Naive thymus-derived CD8-positive, alpha-beta T cell (primary cell): ENCODE measurements at places on chromosomes 6 and 20. TPM values are rescaled to one million over a fixed set of nuclear protein-coding genes. Genes with fewer than 3 reads are reported as not detected.

DNA sequence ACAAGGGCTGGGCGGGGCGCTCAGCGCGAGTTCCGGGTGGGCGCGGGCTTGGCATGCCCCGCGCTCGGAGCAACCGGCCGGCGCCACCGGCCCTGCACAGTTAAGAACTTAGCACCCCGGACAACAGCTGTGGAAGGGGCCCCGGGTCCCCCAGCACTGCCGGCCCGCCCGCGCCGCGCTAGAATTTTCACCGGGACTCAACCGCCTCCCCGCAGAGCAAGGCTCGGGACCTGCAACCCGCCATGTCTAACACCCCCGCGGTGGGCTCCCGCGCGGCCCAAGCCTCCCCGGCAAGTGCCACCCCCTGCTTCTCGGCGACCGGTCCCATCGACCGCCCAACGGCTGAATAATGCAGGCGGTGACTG is 5.2 kb upstream of the PSMG4 start:
- H3K27ac ChIP-seq: no peak overlapping the region
- DNase-seq: no peak
- H3K36me3 ChIP-seq: no peaks in the 10 kb centered on the region

DNA sequence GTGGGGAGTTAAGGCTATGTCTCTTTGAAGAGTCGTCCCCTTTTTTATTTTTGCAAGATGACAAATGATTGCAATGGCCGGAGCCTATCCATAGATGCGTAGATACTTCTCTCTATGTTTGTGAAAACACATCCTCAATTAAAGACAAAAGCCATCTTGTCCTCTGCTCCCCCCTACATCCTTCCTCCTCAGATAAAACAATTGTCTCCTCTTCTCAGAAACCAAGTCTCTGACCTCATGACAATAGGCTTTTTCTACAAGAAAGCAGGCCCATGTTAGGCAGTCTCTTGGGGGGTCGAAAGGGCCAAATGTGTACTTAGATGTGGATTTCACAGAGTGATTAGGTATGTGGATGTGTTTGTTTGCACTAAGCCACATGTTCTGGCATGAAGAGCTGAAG is 51.1 kb upstream of the SSTR4 start:
- H3K27ac ChIP-seq: no peak overlapping the region
- peaks cover 13% of the 10 kb centered on the region for H3K27me3 ChIP-seq
- no peaks in the 10 kb centered on the region for H3K36me3 ChIP-seq
- no peak for DNase-seq
- H3K4me1 ChIP-seq: no peaks in the 10 kb centered on the region
- no peak overlapping the region for H3K4me3 ChIP-seq

DNA sequence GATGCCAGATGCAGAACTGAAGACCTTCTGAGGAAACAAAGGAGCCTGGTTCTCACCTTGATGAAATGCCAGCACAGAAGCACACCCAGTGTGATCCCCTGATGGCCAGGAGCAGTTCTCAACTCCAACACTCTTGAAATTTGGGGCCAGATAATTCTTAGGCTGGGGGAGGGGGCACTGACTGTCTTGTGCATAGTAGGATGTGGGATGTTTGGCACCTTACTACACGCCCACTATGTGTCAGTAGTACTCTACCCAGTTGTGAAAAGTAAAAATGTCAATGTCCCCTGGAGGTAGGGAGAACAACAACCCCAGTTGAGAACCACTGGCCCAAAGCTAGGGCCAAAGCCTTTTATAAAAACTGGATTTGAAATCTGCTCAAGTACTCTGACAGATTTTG is 398.3 kb upstream of the ARID1B start:
- H3K4me1 ChIP-seq: peaks cover 1% of the 10 kb centered on the region
- no peaks in the 10 kb centered on the region for H3K36me3 ChIP-seq
- no peak for DNase-seq
- no peak overlapping the region for H3K27ac ChIP-seq

- no peaks in the 10 kb centered on the region for H3K36me3 ChIP-seq
- H3K27ac ChIP-seq: no peak overlapping the region
- no peak for DNase-seq
- H3K27me3 ChIP-seq: peaks cover 59% of the 10 kb centered on the region
- H3K4me1 ChIP-seq: peaks cover 18% of the 10 kb centered on the region
Observed at GRCh38 chr6:106114492-106114891, 28.4 kb downstream of the PRDM1 start.

- peak within 1 kb of the TSS; percentile 100 for H3K27ac ChIP-seq
- H3K4me3 ChIP-seq: peak within 1 kb of the TSS; percentile 99
- H3K27me3 ChIP-seq: no peaks in the 10 kb centered on the region
- no peaks in the 10 kb centered on the region for H3K36me3 ChIP-seq
- peak; percentile 96 for DNase-seq
- H3K4me1 ChIP-seq: peaks cover 40% of the 10 kb centered on the region
Observed at GRCh38 chr6:43477235-43478007, at the start of gene TJAP1. TSS of gene TJAP1 (plus strand) at chr6:43477570. CDS start at chr6:43499002, 21,432 bp downstream.

DNA sequence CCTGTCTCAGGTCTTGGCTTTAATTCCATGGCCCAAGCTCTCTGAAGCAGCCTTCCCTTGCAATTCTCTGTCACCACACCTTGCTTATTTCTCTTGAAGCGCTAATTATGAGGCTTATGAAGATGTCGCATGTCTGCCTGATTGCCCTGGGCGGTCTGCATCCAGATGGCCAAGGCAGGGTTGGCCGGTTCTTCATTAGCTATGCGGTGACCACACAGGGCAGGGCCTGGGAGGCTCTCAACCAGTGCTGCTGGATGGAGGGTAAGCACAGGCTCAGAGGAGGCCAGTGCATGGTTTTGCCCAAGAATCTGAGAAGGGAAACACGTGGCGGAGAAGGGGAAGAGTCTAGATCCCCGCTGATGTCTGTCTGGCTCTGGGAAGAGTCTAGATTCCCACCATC is 528.7 kb downstream of the CDH26 start:
- H3K4me3 ChIP-seq: no peak overlapping the region
- H3K4me1 ChIP-seq: no peaks in the 10 kb centered on the region
- H3K27me3 ChIP-seq: peaks cover 9% of the 10 kb centered on the region
- no peaks in the 10 kb centered on the region for H3K36me3 ChIP-seq
- no peak overlapping the region for H3K27ac ChIP-seq
- DNase-seq: no peak

- no peaks in the 10 kb centered on the region for H3K36me3 ChIP-seq
- H3K4me1 ChIP-seq: peaks cover 78% of the 10 kb centered on the region
- H3K4me3 ChIP-seq: peak overlapping the region; percentile 63
- peak overlapping the region; percentile 4 for H3K27ac ChIP-seq
- no peak for DNase-seq
Observed at GRCh38 chr6:111982681-111983080, 71.2 kb upstream of the CCN6 start.

GRCh38 chr6:12354499-12354898 is 64.3 kb downstream of the EDN1 start:
- H3K27ac ChIP-seq: no peak overlapping the region
- peaks cover 8% of the 10 kb centered on the region for H3K36me3 ChIP-seq
- peaks cover 3% of the 10 kb centered on the region for H3K27me3 ChIP-seq
- no peak for DNase-seq
- peaks cover 14% of the 10 kb centered on the region for H3K4me1 ChIP-seq

DNA sequence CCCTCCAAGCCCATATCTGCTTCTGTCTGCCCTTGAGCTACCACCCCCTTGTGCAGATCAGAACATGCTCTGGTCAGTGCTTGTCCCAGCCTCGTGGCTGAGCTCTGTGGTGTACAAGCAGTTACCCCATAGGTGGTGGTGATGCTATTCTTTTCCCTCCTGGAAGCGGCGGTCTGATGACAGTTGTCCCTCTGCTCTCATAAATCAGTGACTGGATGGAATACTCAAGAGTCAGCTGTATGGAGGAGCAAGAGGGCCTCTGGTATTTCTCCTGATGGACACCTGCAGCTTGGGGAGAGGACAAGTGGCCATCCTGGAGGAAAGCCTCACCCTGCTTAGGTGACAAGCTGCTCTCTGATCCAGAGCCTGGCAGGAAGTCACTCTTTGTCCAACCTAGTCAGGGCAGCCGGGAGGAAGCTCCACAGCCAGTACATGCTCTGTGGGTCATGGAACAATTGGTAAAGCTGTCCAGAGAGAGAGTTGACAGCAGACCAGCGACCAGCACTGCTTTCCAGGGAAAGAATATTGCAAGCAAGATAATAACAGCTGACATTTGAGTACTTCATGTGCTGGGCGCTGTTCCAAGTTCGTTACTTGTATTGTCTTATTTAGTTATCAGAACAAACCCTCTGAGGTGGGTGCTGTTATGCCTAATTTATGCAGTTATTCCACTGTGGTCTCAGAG is 47.1 kb downstream of the SCAND1 start:
- H3K36me3 ChIP-seq: peaks cover 81% of the 10 kb centered on the region
- no peaks in the 10 kb centered on the region for H3K27me3 ChIP-seq
- peaks cover 9% of the 10 kb centered on the region for H3K4me1 ChIP-seq
- DNase-seq: no peak
- no peak overlapping the region for H3K27ac ChIP-seq

- H3K4me3 ChIP-seq: peak overlapping the region; percentile 100
- H3K4me1 ChIP-seq: peaks cover 34% of the 10 kb centered on the region
- no peak for DNase-seq
- H3K27me3 ChIP-seq: no peaks in the 10 kb centered on the region
Observed at GRCh38 chr6:85641522-85641896, 1.2 kb downstream of the SYNCRIP start.

DNA sequence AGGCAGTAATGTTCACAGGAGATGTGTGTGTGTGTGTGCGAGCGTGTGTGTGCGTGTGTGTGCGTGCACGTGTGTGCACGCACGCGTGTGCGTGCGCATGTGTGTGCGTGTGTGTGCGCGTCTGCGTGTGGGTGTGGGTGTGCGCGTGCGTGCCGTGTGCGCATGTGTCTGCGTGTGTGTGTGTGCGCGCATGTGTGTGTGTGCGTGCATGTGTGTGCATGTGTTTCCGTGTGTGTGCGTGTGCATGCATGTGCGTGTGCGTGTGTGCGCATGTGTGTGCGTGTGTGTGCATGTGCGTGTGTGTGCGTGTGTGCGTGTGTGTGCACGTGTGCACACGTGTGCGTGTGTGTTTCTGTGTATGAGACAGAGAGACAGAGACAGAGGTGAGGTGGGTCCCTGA is 136.0 kb upstream of the CST7 start:
- H3K27me3 ChIP-seq: peaks cover 17% of the 10 kb centered on the region
- H3K4me3 ChIP-seq: no peak overlapping the region
- H3K27ac ChIP-seq: no peak overlapping the region

GRCh38 chr20:25565578-25566157 is 19.7 kb downstream of the NINL start:
- no peak overlapping the region for H3K4me3 ChIP-seq
- no peaks in the 10 kb centered on the region for H3K36me3 ChIP-seq
- peaks cover 4% of the 10 kb centered on the region for H3K4me1 ChIP-seq
- no peak for DNase-seq

DNA sequence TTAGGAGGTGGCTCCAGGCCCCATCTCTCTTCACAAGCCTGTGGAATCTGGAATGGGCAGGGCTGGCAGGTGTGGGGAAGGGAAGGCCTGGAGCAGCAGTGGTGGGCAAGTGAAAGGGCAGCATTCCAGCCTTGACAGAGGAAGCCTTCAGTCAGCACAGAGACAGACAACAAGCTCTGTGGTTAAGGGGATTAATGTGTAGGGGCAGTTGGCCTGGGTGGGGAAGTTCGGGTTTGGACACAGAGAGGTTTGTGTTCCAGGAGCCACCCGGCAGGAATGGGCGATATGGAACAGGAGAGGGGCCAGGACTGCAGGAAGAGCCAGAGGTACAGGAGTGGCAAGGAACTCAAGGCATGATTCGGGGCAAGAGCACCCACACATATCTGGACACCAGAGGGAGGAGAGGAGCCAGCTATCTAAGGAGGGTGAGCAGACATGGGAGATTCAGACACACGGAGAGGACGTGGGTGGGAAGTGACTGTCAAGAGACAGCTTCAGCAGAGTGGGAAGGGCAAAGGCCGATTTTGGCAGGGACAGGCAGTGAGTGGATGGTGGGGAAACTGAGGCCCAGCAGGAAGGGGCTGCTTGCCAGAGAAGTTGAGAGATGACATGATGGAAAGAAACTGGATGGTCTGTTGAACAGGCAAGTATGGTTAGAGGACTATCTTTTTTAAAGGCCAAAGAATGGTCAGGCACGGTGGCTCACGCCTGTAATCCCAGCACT is 2.5 kb upstream of the SLC44A4 start:
- no peaks in the 10 kb centered on the region for H3K27me3 ChIP-seq
- peak; percentile 27 for DNase-seq
- no peaks in the 10 kb centered on the region for H3K4me1 ChIP-seq
- no peak overlapping the region for H3K4me3 ChIP-seq

DZANK1 gene
- 3.4 TPM for total RNA-seq

PRICKLE4 gene
- total RNA-seq: not detected

- H3K27me3 ChIP-seq: peaks cover 4% of the 10 kb centered on the region
- H3K4me1 ChIP-seq: no peaks in the 10 kb centered on the region
- H3K27ac ChIP-seq: no peak overlapping the region
- no peaks in the 10 kb centered on the region for H3K36me3 ChIP-seq
Observed at GRCh38 chr20:48599748-48600469, 227.9 kb downstream of the PREX1 start.

GRCh38 chr6:140893432-140893831 is 1239.3 kb upstream of the GJE1 start:
- DNase-seq: no peak
- peaks cover 8% of the 10 kb centered on the region for H3K27me3 ChIP-seq
- no peaks in the 10 kb centered on the region for H3K36me3 ChIP-seq
- no peak overlapping the region for H3K4me3 ChIP-seq
- no peak overlapping the region for H3K27ac ChIP-seq
- no peaks in the 10 kb centered on the region for H3K4me1 ChIP-seq

DNA sequence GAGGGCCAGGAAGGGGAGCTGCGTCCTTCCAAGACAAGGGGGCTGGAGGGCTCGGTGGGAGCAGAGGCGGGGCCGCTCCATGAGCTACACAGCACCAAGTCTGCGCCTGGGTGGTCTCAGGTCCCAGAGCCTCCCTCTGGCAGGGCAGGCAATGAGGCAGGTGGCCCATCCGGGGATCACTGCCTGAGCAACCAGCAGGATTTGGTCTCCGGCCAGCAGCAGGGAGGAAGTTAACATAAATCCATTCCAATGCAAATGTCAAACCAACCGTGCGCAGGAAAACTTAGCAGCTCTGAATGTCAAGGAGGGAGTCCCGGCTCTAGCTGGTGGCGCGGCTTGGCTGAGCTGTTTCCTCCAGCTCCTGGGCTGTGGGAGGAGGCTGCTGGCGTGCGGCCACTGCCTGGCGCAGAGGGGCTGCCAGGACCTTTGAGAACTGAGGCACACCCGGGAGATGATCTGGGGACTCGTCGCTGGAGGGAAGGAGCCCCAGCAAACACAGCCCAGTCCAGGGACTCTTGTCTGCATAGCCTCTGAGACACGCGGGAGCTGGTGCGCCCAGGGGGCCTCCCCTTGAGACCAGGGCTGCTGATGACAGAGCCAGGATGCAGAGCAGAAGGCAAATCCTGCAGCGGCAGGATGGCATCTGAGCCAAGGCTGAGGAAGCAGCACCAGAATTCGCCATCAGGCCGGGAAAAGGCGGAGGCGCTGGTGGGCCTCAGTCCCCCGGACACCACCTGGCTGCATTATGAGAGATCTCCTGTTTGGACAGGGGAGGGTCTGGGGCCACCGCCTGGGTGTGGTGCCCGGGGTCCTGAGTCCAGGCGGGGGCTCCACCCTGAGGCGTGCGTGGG is 33.1 kb upstream of the CHRNA4 start:
- H3K4me1 ChIP-seq: no peaks in the 10 kb centered on the region
- peaks cover 1% of the 10 kb centered on the region for H3K36me3 ChIP-seq
- no peak overlapping the region for H3K27ac ChIP-seq
- no peak overlapping the region for H3K4me3 ChIP-seq
- no peak for DNase-seq

AURKA gene
- total RNA-seq: 0.85 TPM
